Fibroblast of skin of right biceps (primary cell): ENCODE measurements at places on chromosomes 6 and 20.

- no peak for DNase-seq
Measured at GRCh38 chr20:53040693-53041589, 68.8 kb downstream of the TSHZ2 start.

- DNase-seq = no peak
Measured at GRCh38 chr6:31287619-31288018, 15.7 kb upstream of the HLA-C start.

GRCh38 chr6:107592806-107593205 lies 102.9 kb downstream of the SOBP start:
- DNase-seq = no peak

DNA sequence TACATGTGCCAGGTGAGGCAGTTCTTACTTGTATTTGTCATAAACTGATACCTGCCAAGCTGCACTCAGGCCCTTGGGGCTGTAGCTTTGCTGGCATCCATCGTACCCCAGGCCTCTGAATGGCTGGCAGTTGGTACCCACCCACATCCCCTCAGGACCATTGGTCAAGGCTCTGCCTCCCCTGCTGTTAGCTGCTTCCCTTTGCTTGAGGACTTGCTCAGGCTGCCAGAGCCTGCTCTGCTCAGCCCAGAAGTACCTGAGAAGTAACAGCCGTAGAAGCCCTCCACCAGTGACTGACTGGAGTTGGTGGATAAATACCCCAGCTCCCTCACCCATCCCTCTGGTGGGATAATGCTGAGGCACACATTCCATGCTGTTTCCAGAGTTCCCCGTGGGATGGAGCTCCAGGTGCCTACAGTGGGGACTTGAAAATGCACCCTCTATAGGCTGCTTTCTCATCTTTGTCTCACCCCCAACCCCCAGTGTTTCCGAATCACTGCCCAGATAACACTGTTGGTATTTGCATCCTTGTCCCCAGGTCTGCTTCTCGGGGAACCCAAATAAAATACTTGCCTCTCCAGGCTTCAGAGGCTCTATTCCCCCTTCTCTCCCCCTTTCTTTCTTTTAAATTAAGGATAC lies 7.3 kb downstream of the EBF4 start:
- no peak for DNase-seq

- no peak for DNase-seq
Measured at GRCh38 chr20:24686156-24686555, 216.7 kb downstream of the SYNDIG1 start.

GRCh38 chr20:56774873-56775272 lies 145.8 kb downstream of the TFAP2C start:
- no peak for DNase-seq

DNA sequence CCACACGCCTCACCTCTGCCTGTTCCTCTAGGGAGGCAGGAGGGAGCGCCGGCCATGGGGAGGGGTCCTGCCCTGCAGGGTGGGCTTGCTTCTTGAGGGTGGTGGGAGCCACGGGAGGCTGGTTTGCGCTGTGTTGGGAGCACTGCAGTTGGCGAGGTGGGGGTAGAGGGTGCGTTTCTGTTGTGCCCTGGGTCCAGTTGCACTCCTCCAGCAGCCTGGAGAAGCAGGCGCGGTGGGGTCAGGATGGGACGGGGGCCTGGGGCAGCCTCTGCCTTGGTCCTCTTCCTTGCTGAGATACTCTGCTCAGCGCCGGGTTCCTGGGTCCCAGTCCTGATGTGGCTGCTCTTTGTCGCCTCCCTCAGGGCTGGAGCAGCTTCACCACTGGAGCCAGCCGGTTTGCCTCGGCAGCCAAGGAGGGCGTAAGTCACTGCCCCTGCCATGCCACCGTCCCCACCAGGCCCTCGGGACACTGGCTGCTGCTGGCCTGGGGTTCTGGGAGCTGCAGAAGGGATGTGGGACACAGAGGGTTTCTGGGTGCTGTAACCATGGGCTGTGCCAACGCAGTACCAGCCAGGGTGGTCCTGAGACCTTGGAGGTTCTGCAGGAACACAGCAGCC lies 8.4 kb downstream of the ARFGAP1 start:
- no peak for DNase-seq

GRCh38 chr6:75896526-75896925 lies 147.5 kb downstream of the MYO6 start:
- no peak for DNase-seq

DNA sequence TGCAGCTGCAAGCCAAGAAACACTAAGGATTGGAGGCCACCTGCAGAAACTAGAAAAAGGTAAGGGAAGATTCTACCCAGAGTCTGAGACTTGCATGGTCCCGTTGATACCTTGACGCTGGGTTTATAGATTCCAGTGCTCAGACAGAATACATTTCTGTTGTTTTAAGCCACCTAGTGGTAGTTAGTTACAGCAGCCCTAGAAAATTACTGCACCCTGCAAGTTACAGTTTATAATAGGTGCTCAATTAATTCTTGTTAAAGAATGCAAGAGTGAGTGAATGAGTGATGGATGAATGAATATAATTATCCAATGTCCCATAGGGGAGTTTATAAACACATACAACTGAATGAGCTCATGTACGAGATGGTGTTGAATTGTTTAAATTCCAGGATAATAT lies 453.1 kb upstream of the SLC35B3 start:
- DNase-seq = no peak
